ENCODE measurements at places on chromosomes 12 and 14.

GRCh38 chr12:2959505-2960389, 550 bp downstream of the TEAD4 start:
- DNase-seq: no peak

GRCh38 chr14:39998854-39999253, 566.6 kb upstream of the FBXO33 start:
- DNase-seq: no peak

- no peak for DNase-seq
Observed at GRCh38 chr12:105289114-105289904, 41.2 kb upstream of the C12orf75 start.

DNA sequence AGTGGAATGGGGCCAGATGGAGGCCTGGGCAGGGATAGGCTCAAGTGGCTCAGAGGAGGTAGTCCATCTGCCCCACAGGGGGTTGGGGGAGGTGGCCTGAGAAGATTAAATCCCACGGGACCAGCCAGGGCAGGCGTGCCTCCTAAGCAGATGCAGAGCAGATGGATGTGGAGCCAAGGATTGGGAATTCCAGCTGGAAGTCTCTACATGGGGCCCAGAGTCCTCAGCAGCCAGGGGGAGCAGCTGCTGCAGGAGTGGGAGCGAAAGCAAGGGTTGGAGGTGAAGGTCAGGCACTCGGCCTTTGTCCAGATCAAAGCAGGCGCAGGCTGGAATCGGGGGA, 42.4 kb upstream of the VRK1 start:
- DNase-seq: no peak

Data from AG09309 (cell line).